EH (cell line): ENCODE measurements at places on chromosomes 7 and 10.

DNA sequence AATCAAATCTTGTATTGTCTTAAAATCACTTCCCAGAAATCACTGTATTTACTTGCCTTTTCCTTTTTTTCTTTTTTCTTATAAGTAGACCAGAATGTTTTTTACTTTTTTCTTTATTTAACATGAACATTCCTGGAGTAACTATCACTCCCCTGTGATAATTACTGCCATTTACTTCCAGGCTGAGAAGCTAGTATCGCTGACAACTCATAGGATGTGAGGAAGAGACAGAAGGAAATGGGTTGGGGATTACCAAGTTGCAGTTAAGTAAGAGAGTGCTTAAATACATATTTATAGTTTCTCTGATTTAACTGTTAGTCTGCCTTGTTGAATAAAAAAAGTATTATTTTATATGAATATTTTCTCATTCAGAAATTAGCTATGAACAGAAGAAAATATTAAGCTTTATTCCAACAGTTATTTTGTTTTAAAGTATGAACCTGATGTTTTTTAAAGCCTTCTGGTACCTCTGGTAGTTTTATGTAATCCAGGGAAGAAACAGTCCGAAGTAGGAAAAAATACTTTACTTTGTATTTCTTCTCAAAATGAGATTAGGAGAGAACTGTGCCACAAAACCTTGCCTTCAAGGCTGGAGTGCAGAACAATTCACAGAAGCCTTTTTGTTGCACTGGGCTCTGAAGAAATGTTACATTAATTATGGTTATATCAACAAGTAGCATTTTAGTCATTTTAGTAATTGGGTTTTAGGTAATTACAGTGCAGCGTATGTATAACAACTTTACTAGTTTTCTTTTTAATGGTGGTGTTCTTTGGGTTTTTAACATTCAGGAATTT, 72.8 kb downstream of the SHOC2 start:
- peak; percentile 39 for DNase-seq

DNA sequence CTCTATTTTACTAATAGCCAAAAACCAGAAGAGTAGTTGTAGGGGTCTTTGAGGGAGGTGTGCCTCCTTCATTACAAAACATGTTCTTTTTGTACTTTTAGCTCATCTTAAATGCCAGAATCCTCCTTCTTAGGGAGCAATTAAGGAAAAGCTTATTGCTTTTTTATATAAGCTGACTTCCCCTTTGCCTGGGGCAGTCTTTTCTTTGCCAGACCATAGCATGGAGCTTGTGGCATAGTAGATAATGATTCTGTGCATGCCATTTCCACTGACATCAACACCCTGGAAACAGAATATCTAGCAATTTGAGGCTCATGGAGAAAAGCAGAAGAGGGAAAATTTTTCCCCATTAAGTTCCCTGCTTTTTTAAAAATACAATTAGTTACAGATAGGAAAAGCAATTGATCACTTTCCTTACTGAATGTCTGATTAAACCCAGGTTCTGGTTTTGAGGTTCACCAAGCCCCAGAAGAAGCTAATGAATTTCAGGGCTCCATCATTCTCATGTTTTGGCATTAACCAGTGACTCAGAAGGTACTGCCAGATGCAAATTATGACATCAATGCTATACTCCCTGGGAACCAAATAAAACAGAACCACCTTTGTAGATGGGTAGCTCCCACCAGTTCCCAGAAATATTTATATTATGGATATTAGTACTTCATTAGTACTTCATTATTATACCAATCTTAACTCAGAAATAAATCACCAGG, 410.6 kb downstream of the KCNMA1 start:
- peak; percentile 84 for DNase-seq

DNA sequence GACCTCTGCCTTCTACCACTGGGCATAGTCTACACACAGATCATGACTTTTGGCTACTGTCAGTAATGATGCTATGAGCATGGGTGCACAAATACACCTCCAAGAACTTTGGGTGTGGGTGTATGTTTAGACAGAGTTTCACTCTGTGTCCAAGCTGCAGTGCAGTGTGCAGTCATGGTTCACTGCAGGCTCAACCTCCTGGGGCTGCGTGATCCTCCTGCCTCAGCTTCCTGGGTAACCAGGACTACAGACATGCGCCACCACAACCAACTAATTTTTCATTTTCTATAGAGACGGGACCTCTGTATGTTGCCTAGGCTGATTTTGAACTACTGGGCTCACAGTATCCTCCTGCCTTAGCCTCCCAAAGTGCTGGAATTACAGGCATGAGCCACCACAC, 194.4 kb downstream of the NSUN6 start:
- no peak for DNase-seq

DNA sequence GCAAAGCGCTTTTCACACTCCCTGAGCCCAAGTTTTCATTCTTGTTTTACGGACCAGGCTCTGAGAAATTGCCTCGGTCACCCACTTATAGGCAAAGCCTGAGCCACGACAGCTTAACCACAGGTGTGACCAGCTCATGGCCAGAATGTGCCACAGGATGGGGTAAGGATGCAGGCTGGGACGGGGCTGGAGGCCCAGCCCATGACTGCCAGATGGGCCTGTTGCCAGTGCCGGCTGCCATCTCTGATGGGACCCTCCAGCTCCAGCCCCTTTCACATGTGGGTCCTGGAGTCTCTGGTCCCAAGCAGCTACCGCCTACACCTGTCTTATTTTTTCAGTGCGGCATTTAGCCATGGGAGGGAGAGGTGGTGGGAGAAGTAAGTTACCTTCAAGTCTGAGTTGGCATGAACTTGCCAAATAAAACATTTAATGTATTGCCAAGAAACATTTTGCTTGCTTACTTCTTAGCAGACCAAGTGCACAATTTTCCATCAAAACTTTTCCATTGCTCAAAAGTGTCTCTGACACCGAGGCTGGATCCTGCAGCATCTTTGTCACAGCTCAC, 142.6 kb downstream of the GRK5 start:
- DNase-seq: no peak

GRCh38 chr7:16711730-16712129, 41.8 kb upstream of the TSPAN13 start:
- peak; percentile 64 for DNase-seq

- DNase-seq: no peak
Observed at GRCh38 chr7:45704683-45705016, 130.5 kb downstream of the ADCY1 start.

DNA sequence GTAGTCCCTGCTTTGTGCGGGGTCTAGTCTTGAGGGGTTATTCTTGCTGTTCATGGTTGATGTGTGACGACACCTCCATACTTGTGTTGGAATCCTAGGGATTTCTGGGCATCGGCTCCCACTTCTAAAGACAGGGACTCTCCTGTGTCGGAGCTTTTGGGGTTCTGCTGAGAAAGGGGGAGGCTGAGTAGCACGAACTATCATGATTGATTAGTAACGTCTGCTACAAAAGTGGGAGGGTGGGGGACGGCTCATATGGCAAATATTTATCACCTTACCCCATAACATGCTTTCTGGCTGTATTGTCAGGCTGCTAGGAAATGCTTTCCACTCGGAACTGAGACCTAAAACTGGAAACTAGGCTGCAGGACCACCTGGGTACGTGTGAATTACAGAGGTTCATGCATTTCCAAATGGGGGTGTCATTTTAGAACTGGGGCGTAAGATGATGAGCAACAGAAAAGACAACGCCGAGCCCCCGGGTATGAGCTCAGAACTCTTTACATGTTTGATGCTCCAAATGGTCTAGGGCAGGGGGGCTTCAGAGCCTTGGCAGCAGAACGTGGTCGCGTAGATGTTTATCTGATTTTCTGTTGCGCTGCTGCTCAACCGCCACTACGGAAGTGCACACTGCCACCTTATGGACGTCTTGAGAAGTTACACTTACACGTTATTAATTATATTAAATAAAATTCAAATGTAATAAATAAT, 15.1 kb upstream of the NME8 start:
- peak; percentile 25 for DNase-seq

GRCh38 chr7:85464042-85464651, 277.3 kb upstream of the SEMA3D start:
- DNase-seq: peak; percentile 14

DNA sequence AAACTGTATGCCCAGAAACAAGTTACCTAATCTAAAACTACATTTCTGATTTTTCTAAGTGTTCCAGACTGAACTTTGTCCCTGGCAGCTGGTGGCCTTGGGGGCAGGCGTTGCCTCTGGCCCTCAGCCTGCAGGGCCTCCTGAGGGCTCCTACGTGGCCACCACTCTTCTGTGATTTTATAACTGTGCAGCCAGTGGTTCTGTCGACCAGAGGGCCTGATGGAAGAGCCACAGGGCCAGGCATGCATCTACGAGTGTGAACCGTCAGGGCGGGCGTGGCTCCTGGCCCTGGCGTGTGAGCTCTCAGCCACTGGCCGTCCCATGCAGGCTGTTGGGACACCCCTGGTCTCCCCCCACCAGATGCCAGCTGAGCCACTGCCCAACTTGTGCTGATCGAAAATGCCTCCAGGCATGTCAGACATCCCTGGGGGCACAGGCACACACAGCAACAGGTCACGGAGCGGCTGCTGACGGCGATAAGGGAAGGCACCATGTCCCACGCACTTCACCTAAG, 173.4 kb downstream of the ZMYND11 start:
- DNase-seq: no peak

GRCh38 chr7:55178863-55179773, 160.3 kb downstream of the EGFR start:
- peak; percentile 19 for DNase-seq

- DNase-seq: peak; percentile 21
Observed at GRCh38 chr7:93958216-93958615, 36.7 kb downstream of the GNG11 start.

DNA sequence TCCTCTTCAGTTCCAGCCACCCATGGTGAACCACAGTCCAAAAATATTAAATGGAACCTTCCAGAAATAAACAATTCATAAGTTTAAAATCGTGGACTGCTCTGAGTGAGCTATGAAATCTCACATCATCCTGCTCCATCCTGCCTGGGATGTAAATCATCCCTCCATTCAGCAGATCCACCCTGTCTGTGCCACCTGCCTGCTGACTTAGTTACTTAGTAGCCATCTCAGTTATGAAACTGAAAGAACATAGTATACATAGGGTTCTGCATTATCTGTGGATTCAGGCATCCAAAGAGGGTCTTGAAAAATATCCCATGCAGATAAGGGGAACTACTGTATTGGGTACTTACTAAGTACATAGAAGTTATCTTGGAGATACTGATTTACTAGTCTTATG, 89.0 kb downstream of the ST8SIA6 start:
- no peak for DNase-seq

- no peak for DNase-seq
Observed at GRCh38 chr10:43029043-43029442, 47.8 kb upstream of the RET start.

GRCh38 chr7:130279286-130279685, 12.6 kb downstream of the CPA2 start:
- no peak for DNase-seq

- DNase-seq: no peak
Observed at GRCh38 chr10:1166828-1167275, 110.7 kb downstream of the WDR37 start.

- no peak for DNase-seq
Observed at GRCh38 chr7:92485974-92486373, 8.2 kb upstream of the ERVW-1 start.

DNA sequence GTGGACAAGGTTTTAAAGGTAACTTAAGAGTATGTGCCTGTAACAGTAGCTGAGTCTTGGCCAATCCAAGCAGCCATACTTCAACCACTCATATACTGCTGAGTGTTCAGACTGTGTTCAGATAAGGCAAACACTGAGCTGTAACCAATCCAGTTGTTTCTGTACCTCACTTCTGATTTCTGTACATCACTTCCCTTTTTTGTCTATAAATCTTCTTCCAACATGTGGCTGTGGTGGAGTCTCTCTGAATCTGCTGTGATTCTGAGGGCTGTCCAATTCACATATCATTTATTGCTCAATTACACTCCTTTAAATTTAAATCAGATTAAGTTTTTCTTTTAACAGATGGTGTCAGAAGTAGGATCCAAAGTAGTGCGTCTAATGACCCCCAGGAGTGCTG, 149.5 kb upstream of the PHF14 start:
- no peak for DNase-seq

DNA sequence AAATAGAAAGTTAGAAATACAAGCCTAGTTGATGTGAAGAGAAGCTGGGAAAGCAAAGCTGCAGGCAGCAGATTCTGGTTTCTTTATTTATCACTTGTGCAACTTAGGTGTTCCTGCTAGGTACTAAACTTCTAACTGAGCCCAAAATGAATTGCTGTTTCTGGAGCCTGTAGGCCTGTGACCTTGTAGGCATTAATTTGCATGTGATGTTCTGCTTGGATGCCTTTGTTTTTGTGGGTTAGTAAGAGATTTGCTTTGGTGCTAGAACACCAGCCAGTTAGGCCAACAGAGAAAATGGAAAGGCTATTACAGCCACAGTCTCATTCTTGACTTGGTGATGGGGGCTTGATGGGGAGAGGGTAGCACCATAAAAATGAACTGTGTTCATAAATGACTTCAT, 370.7 kb downstream of the PPP1R3A start:
- no peak for DNase-seq

GRCh38 chr10:34489973-34490745, 324.9 kb downstream of the PARD3 start:
- peak; percentile 73 for DNase-seq

GRCh38 chr7:141785706-141786552, 4.1 kb upstream of the TAS2R5 start:
- peak; percentile 51 for DNase-seq
